ENCODE measurements at places on chromosomes 3 and 15.

DNA sequence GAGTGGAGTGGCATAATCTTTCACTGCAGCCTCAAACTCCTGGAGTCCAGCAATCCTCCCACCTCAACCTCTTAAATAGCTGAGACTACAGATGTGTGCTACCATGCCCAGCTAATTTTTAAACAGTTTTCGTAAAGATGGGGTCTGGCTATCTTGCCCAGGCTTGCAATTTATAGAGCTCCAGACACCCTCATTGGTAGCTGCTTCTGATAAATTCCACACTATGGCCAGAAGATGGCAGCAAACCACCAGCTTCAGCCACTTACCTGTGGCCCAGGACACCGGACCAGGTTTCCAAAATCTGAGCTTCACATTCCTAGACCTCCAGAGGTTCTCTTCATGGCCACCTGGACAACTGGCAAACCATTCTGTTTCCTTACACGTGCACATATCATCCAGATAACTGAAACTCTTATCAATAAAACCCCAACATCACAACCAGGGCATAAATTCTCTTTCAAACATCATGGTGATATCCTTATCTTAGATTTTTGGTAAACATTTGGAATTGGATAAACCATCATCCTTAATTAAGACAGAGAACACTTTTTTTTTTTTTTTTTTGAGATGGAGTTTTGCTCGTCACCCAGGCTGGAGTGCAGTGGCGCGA, 28.9 kb downstream of the FBXW12 start:
- peak; percentile 70 for DNase-seq

DNA sequence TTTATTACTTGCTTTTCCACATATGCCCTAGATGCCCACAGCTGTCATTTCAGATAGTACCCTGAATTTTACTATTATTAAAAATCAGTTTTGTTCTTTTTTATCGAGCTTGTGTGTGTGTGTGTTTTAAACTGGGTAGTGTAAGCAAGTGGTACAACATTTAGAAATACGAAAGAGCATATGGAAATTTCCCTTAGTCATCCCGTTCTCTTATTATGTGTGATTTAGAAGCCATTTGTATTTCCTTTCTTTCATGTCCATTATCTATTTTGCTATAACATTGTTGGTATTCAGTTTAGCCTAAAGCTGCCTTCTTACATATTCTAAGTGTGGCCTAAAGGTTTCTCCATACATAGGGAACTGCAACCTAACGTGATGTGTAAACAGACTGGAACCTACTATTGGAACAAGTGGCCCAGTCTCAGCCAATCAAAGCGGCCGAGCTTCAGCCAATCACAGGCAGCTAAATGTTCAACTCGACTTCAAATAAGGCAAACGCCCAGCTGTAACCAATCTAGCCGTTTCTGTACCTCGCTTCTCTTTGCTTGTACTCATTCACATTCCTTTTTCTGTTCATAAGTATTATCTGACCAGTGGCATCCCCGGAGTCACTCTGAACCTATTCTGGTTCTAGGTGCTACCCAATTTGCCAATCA, 14.7 kb upstream of the SYN2 start:
- DNase-seq, result no peak

DNA sequence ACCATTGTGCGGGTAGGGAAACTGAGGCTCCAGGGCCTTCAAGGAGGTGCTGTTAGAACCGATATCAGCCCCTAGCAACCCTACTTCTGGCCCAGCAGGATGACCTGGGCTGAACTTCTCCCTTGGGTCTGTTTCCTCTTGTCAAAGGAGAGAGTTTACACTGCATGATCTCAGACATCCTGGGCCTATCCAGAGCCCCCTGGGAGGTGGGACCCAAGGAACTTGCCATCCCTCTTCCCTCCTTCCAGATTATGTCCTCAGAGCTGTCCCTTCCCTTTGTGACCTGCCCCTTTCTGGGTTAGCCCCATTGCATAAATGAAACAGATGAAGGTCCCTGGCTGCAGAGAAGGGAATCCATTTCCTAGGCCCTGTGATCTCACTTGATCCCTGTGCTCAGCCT, 12.3 kb upstream of the DNAH1 start:
- no peak for DNase-seq

- peak; percentile 4 for DNase-seq
Observed at GRCh38 chr3:30156586-30157498, 449.6 kb upstream of the TGFBR2 start.

DNA sequence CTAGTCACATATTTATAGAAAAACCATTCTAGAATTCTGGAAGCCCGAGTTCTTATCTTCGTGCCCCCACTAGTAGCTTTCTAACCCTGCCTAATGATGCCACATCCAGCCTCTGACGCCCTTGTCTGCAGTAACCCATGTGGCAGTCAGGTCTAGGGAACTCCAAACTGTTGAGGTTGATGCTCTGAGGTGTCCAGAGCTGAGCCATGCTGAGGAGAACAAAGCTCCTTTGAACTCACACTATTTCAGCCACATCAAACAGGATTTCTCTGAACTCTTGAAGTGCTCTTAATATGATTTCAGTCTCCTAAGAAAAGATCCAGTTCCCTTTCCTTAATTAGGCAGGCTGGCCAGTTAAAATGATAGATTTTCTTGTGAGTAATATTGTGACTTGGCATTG, 150.5 kb upstream of the ST8SIA2 start:
- DNase-seq, result no peak

GRCh38 chr15:99506399-99506798, 59.4 kb upstream of the MEF2A start:
- DNase-seq, result no peak

DNA sequence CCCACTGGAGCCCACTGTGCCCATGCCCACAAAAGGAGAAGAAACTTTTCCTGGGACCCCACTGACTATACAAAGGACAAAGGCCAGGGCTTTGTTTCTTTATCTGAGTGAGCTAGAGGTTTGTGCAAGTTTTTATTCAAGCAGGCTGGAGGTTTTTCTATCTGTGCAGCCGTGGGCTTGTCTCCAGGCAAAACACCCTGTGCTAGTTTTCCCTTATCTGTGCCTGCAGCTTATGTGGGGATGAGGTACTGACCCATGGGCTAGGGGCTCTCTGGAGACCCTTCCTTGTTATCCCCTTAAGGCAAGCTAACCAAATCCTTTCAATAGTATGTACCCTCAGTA, 545.5 kb downstream of the ZPLD1 start:
- DNase-seq, result no peak

DNA sequence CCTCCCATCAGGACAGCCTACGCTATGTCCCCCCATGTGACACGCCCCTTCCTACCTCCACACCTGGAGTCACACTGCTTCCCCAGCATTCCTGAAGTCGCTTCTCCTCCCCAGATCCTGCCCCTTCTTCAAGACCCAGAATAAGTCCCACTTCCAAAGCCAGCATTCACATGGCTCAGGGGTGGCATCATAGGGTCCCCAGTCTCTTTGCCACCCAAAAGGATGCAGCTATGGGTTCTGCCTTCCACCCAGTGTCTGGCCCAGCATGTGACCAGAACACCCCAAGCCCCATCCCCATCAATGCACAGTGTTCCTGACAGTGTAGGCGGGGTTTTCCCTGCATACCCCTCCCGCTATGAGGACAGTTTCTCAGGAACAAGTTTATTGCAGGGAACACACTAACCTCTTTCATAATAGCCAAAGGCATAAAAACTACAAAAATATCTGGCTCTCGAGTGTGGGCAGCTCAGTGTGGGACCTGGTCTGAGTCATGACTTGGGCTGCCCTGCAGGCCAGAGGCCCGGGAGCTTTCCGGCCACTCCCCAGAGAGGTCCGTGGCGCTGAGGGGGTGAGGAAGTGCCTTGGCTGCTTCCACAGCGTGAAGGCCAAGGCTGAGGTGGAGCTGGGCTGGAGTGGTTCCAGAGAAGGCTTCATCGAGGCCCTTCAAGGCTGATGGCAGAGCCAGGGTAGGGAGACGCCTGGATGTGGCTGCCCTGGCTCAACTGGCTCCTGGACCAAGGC, 5.8 kb downstream of the ISLR start:
- peak; percentile 95 for DNase-seq

DNA sequence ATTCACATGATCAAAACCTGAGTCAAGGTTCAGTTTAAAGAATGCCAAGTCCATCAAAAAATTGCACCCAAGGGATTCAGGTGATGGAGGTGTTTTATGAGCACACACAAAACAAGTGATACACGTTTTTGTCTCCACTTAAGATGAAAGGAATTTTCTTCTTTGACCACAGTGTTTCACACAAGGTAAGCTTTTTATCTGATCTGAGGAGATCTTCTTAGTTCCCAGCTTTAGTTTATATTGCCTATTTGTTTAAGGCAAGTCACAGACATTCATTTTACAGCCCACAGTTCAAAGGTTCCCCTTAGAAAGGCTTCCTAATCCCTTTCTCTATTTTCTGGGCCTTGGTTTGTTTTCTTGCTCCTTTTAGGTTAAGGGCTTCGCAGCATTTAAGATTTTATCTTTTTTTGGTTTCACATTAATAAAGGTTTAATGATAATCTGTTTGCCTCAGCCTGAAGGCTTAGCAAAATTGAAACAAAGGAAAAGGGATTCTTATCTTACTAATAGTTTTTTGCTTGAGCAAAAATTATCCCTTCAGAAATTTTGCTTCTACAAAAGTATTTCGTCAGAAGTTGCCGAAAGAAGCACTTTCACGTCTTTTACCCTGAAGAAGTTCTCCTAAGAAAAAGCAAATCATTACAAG, 420.5 kb upstream of the NAALADL2 start:
- DNase-seq, result peak; percentile 45

DNA sequence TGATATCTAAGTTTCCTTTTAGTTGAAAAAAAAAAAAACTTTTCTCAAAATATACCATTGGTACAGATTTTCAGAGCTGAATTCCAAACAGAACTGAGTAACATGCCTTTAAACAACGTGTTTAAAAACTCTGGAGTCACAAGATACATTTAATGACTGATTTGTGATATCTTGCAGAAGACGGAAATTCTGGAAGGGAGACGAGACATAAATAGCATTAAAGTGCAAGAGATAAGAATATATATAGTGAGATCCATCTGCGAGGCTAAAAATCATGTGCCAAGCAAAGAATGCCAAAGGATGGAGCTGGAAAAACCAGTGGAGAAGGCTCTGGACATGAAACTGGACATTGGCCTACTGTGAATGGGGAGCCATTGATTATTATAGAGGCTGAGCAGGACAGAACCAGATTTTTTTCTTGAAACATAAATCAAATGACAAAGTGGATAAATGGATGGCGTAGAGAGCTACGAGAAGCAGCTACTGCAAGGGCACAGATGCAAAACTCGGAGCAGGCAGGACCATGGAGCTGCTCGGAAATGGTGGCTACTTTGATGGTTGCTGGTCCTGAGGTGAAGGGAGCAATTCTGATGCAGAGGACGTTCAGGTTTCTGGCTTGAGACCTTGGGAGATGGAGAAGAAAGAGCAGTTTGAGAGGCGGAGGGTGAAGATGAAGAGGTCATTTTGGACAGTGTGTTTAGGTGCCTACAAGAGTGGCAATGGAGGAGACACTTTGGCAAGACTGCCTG, 88.8 kb downstream of the CPN2 start:
- no peak for DNase-seq

- DNase-seq, result no peak
Observed at GRCh38 chr3:38163841-38164642, 1.3 kb upstream of the OXSR1 start.

GRCh38 chr15:59290295-59291212, 82.1 kb downstream of the MYO1E start:
- DNase-seq, result no peak

GRCh38 chr15:92958105-92958504, 58.0 kb downstream of the CHD2 start:
- DNase-seq, result no peak

- DNase-seq, result no peak
Observed at GRCh38 chr15:65183865-65184159, 1.3 kb downstream of the CLPX start.

- DNase-seq, result no peak
Observed at GRCh38 chr3:122365073-122365472, 18.0 kb downstream of the MIX23 start.

DNA sequence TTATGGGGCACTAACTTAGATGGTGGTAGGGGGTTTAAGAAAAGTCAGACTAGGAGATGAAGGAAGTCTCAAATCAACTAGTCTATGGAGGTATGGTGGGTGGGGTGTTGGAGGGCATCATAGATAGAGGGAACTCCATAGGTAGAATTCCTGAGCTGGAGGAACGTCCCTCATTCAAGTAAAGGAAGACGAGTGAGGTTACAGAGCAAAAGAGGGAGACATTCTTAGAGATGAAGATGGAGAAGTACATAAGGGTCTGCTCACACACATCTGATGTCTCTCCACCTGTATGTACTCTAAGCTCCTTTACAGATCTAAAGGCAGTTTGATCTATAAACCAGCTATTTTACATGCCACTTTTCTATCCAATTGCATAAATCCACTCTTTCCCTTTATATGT, 1.4 kb downstream of the PLSCR1 start:
- DNase-seq, result no peak

DNA sequence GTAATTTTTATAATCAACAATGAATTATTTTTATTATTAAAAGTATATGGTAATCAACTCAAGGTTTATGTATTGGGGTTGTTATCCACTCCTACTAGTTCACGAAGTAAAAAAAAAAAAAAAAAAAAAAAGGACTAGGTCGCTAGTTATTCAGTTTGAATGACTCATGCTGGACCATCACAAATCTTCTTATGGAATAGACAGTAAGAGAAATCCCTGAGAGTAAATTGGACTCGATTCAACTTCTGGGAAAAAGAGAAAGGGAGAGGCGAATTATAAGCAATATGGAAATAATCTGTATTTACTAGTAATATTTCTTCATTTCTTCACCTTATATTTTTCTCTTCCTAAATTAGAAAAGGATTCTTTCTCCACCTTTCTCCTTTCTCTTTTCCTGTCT, 2.0 kb downstream of the MYEF2 start:
- no peak for DNase-seq
